Fibroblast of upper back skin (primary cell): ENCODE measurements at places on chromosomes 11 and 22.
A peak's percentile ranks its signal among the peaks of the same experiment; 100 is the strongest.

DNA sequence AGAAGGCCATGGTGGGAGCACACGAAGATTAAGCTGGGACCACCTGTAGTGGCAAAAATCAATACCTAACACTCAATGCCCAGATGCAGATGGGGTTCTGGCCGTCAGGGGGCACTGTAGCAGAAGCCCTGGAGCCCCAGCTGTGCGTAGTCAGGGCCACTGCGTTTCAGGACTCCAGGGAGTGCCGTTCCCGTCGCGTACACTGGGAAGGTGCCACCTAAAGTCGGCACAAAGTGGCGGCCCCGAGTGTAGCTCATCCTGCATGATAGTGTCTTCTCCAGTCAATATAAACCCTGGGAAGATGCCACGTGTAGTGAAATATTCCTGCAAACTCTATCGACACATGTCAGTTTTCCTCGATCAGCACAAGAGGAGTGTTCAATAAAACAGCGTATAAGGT, 123.8 kb upstream of the NTM start:
- no peak for DNase-seq

DNA sequence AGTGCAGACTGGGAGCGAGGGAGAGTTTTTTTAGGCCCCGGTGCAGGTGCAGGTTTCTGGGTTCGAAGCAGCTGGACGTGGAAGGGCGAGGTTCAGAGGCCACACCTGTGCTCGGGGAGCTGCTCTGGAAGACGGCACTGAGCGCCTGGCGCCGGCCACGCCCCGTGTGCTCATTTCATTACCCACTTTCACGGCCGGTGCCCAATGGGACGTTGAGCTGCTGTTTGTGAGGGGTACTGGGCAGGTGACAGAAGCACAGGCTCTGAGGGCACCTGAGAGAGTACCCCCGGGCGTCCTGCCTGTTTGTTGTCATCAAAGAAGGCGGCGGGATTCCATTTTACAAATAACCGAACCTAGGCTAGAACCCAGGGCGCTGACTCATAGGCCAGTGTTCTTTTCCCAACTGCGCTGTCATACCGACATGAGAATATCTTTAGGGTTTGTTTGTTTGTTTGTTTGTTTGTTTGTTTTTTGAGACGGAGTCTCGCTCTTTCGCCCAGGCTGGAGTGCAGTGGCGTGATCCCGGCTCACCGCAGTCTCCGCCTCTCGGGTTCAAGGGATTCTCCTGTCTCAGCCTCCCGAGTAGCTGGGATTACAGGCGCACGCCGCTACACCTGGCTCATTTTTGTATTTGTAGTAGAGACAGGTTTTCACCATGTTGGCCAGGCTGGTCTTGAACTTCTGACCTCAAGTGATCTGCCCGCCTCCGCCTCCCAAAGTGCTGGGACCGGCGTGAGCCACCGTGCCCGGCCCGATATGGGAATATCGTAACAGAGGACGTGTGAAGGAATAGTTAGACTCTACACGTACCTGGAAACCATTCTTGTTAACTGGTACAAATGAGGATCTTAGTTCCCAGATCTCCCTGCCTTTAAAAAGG, 16.6 kb upstream of the SPTBN2 start:
- no peak for DNase-seq

DNA sequence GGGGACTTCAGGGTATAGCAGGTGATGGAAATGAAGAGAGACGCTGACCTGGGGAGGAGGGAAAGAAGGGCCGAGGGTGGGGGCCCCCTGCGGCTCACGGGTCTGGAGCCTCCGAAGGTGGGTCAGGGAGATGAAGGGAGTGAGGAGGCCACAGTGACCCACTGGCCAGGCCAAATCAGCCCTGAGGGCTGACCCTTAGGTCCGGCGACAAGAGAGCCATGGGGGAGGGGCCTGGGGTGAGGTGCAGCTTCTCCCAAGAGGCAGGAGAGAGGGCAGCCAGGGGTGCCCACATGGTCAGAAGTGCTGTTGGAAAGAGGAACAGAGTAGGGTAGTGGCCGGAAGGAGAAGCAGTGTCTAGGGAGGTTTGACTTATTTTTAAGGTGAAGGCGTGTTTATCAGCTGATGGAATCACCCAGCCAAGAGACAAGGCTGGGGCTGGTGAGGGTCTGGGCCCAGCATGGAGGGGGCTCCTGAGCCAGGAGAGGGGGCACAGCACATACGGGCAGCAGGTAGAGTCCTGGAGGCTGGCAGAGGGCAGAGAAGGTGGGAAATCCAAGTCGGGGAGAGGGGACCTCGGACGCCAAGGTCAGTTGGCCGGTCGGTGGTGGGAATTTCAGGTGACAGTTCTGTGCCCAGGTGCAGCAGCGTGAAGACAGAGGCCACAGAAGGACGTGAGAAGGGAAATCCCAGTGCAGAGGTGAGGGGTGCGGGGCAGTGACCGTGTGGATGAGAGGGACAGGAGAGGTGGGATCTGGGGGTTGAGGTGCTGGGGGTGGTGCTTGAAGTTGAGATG, 49.0 kb downstream of the LINC01488 start:
- DNase-seq: no peak

GRCh38 chr11:5809122-5809519, 397 bp downstream of the OR52N2 start:
- DNase-seq: no peak

DNA sequence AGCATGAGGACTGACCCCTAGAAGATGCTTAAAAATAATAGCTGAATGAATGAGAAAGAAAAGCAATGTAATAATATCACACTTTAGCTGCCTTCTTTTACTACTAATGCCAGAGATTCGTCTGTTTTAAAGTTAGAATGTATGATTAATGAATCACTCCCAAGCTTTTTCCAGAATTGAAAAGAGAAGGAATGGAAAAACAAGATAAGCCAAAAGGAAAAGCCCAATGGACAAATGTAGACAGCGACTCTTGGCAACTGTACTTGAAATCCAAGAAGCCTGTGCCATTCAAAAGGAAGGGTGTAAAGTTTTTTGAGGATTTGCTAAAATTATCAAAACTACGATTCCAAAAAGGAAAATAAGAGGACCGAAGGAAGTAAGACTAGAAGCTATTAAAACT, 40.8 kb upstream of the PAMR1 start:
- DNase-seq: no peak

DNA sequence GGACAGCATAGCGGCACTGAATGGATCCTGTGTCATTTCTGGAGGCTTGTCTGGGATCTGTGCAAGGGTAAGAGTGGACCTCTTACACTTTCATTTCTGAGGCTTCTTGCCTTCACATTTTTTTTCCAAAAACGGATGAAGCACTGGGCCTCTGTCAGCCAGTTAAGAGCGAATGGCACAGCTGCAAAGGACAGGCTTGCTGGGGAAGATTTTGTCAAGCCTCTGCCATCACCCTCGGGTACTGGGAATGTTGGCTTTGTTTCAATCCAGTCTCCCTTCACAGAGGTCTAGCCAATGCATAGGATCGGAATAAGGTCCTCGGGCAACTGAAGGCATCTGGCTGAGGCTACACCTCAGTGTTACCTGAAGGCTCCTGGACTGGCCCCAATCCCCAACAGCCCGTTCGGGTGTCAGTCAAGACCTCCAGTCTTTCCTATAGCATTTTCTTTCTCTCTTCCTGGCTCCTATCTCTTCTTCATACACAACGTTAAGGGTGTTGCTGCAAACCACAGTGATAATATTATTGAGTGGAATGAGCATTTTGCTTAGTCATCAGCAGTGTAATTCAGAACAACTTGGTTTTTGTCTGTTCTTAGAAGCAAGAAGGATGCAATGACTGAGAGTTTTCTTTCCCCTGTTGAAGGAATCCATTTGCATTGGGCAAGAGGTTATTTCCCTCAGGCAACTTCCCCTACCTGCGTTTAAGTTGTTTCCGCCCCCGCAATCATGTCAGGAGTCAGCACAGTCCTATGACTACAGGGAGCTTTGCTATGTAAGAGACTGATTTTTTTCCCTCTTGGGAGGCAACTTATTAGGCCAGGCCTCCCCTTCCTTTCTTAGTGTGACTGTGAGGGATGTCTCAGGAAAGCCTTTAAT, 22.8 kb downstream of the NPAT start:
- DNase-seq: peak; percentile 39

- DNase-seq: no peak
Observed at GRCh38 chr11:125376117-125376516, 119.9 kb downstream of the FEZ1 start.

- no peak for DNase-seq
Observed at GRCh38 chr11:1852877-1853276, at the start of gene LSP1. TSS of gene LSP1 (plus strand) at chr11:1853084. CDS start at chr11:1853145, 61 bp downstream.

GRCh38 chr11:126695293-126695692, 305.3 kb downstream of the KIRREL3 start:
- no peak for DNase-seq

GRCh38 chr11:30143098-30143705, 87.6 kb upstream of the FSHB start:
- DNase-seq: peak; percentile 48

DNA sequence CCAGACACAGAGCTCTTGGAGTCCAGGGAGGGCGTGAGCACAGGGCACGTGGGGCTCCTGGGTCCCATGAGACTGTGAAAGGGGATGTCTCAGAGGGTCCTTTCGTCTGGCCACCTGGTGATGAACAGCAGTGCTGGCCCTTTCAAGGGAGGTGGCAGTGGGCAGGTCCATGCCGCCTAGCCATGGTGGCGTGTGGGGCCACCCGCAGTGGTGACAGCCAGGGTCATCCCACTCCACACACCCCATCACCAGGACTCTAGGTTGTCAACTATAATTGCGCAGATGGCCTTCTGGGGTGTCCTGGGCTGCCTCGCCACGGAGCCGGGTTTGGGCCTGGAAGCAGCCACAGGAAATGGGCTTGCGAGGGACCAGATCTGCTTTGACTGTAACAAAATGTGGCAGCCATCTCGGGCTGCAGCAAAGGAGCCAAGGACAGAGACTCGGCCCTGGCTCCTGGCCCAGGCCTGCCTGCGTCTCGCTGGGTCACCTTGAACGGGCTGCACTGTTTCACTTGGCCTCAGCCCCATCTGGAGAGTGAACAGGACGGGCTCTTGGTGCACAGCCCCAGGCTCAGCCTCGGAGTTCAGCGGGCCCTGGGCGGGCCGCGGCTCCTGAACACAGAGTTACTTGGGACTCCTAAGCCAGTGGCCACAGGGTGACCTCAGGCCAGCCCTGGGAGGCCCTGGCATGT, 1350.5 kb downstream of the BRD1 start:
- no peak for DNase-seq

- DNase-seq: peak; percentile 61
Observed at GRCh38 chr11:120184946-120185705, 25.7 kb upstream of the OAF start.

DNA sequence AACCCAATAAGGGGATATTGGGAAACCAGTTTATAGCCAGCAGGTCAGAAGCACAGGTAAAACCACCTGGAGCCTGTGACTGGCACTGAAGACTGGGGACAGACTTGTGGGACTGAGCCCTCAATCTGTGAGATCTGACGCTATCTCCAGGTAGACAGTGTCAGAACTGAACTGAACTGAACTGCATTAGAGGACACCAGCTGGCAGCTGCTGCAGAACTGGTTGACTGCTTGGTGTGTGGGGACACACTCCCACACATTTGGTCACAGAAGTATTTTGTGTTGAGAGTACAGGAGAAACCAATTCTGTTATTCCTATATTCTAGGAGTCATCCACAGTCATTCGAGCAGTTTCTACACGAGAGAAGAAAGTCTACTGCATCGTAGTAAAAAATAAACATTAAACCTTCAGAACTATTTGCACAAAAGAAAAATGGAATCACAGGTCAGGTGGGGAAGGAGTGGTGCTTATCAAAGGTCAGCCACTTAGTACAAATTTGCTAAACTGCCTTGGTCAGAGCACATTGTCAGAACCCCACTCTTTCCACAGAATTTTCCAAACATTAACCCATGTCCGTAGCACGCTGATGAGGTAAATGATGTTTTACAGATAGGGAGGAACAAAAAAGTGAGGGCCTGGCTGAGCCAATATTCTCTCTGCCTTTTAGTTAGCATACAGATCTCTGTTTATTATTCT, 77.2 kb downstream of the SIK3 start:
- DNase-seq: no peak

- DNase-seq: no peak
Observed at GRCh38 chr11:70383664-70384565, 14.4 kb upstream of the CTTN start.

GRCh38 chr11:73426219-73426850, 50.1 kb downstream of the RELT start:
- peak; percentile 76 for DNase-seq

GRCh38 chr22:48754611-48755058, 1073.0 kb downstream of the BRD1 start:
- no peak for DNase-seq

DNA sequence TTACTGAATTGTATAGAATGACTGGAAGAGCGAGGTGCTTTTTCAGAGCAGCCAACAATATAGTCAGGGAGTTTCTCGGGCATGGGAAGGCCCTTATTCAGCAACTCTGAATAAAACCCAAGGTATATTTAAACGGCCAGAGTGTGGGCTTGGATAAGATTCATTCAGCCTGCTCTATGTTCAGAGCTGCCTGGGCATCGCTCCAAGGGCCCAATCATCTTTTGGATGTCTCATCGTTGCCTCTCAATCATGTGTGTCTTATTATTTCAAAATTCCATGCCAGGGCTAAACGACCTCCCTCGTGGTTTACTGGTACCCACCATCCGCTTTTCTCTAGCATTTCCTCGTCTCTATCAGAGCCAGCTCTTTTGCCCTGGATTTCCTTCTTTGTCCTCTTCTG, 19.5 kb upstream of the NTM start:
- DNase-seq: peak; percentile 51

GRCh38 chr11:38648604-38649003, 2050.6 kb upstream of the RAG2 start:
- DNase-seq: no peak
